ENCODE measurements at places on chromosomes 5 and 9.
A peak's percentile ranks its signal among the peaks of the same experiment; 100 is the strongest.

GRCh38 chr9:32092031-32092430, 292.4 kb upstream of the ACO1 start:
- DNase-seq = no peak

DNA sequence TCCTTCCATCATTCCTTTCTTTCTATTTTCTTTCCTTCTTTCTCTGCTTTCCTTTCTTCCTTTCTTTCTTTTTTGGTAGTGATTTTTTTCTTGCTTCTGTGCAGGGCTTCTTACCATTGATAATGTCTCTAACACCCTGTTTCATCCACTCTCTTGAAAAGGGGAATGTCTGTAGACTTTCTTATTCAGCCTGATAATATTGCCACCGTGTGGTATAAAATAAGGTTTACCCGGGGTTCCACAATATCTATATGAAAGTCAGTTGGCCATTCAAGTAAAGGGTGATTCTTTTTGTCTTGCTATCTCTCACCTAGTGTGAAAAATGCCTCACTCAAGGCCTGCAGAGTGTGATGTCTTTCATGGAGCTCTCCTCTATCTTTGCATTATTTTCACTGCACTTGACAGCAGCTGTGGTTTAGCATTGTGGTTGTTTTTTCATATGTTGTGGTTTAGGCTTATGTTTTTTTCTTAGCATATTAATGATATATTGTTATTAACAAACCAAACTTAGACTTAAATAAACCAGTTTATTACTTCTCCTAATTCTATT, 153.9 kb downstream of the CSNK1G3 start:
- no peak for DNase-seq

GRCh38 chr5:126017096-126017495, 406.1 kb upstream of the GRAMD2B start:
- no peak for DNase-seq

DNA sequence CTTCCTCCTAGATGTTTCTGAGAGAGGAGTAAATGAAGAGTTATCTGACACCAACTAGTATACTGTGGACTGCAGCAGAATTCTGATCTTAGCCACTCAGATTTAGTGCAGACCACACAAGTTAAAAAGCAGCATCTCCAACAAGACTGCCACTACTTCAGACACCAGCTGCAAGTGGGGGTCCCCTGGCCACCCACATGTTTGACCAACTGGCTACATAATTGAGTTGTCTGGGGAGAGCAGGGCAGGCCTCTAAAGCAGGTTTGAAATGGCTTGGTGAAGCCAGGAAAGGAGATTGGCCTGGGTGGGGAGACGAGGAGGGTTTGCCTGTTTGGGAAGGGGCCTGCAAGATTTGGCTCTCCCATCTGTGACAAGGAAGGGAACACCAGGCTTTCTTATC, 40.5 kb upstream of the FAM81B start:
- DNase-seq = no peak

- no peak for DNase-seq
These were observed 39.5 kb downstream of the NSUN2 start for GRCh38 chr5:6593148-6594016.

DNA sequence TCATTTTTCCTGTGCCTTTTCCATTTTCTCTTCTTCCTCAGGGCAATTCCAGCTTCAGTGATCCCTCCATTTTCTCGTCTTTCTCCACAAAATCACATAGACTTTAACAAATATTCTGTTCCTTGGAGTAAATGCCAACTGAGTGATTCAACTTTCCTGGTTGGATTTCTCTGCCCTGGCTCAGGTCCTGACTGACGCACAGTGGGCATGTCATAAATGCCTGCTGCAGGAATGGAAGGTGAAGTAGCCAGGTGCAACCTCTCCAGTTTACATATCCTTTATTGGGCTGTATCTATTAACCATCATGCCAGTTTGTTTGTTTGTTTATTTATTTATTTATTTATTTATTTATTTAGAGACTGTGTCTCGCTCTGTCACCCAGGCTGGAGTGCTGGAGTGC, 95.1 kb downstream of the MEF2C start:
- no peak for DNase-seq

- DNase-seq = no peak
These were observed 263.9 kb downstream of the SAXO1 start for GRCh38 chr9:18768951-18769622.

- DNase-seq = peak; percentile 10
These were observed 133.3 kb downstream of the PCSK5 start for GRCh38 chr9:76023715-76024195.

DNA sequence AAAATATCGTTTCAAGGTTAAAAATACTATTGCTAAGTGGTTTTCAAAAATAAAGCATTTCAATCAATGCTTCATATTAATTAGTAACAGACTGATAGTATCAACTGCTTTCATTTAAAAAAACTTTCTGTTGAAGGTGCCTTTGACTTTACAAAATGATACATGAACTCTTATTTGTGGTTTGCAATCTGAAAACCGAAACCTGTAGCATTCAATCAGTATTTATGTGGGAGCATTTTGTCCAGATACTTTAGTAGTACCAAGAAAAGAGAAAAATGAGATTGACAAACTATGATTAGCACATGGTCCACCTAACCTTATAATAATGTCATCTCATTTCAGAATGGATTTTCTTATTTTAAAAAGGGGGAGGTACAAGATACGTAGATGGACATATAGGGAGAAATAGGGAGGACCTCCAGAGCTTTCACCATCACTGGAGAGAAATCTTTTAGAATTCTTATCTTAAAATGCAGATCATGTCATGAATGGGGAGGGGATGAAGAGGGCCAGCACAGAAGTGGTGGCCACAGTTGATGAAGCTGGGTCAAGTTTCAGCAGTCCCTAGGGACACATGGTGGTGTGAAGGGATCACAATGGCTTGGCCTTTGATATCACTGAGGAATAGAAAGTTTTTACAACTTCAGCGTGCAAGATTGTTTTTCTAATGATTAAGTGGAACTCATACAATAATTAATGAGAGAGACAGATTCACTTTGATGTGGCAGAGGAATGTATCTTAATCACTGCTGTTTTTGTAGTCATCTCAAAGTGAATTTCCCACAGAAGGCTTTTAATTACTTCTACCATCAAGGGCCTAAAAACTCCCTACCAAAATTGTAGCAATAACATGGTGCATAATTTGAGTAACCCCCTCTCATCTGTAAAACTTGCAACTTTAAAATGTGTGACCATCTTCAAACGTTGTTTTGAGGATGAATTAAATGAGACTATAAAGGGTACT, 322.3 kb upstream of the EDIL3 start:
- no peak for DNase-seq

- DNase-seq = no peak
These were observed 49.9 kb upstream of the SNCAIP start for GRCh38 chr5:122262103-122262502.

DNA sequence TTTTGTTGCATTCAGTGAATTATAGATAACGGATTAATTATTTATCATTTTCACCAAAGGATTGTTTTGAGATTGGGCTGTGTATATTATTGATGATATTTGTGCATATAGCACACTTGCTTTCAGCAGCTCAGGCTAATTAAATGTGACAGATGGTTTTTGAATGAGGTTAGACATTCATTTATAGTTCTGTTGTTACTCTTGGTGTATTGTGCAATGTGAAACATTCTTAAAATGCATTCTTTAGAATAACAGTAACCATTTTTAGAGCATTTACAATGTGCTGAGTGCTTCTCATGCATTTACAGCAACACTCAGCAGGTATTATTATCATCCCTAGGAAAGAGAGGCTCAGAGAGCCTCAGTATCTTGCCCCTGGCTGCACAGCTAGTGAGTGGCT, 23.8 kb downstream of the NANS start:
- DNase-seq = no peak

- DNase-seq = no peak
These were observed 281.0 kb upstream of the IRX2 start for GRCh38 chr5:3032513-3032912.

DNA sequence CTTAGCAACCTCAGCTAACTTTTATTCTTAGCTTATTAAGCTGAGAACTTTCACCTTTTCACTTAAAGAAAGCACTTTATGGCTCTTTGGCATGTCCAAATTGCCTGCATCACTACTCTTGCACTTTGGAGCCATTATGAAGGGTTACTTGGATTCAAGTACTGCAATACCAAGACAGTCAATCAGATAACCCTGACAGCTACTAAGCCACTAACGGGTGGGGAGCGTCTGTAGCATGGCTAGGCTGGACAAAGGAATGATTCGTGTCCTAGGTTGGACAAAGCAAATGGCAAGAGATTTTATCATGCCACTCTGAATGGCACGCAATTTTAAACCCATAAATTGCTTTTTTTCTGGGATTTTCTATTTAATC, 39.6 kb downstream of the TRPM6 start:
- no peak for DNase-seq

- no peak for DNase-seq
These were observed 988.7 kb upstream of the ARRDC3 start for GRCh38 chr5:92371889-92372235.

- DNase-seq = no peak
These were observed 11.1 kb downstream of the TRIM14 start for GRCh38 chr9:98107926-98108325.

DNA sequence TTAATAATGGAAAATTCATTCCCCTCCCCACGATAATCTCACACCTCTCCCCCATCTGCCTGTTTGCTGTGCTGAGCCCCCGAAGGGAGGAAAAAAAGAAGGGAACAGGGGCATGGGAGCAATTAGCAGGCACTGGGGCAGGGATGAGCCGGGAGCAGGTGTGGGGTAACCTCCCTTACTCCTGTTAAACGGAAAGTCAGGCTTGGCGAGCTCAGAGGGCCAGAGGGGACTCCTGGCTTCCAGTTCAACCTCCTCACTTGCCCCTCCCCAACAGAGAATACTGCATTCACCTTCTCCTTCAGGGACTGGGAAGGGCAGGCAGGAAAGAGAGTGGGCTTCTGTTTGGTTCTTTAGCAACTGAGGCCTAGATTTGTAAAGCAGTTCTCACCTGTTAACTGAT, 1.6 kb downstream of the AFAP1L1 start:
- no peak for DNase-seq

- DNase-seq = no peak
These were observed 114.2 kb upstream of the ITGA1 start for GRCh38 chr5:52673495-52673894.

GRCh38 chr9:96232539-96233241, 69.3 kb downstream of the HSD17B3 start:
- DNase-seq = no peak

All from stimulated activated CD4-positive, alpha-beta T cell treated with anti-CD3 and anti-CD28 coated beads, Interleukin-1b, Interleukin-23, amount 100 ng/mL, for 1 hour (primary cell).